B cell (primary cell): ENCODE measurements at places on chromosomes 16 and 17.
A peak's percentile ranks its signal among the peaks of the same experiment; 100 is the strongest.

GRCh38 chr17:28508211-28508724, 2.1 kb downstream of the FOXN1 start:
- H3K4me1 ChIP-seq: no peaks in the 10 kb centered on the region
- no peaks in the 10 kb centered on the region for H3K36me3 ChIP-seq
- H3K27ac ChIP-seq: no peak overlapping the region
- H3K27me3 ChIP-seq: no peaks in the 10 kb centered on the region
- no peak overlapping the region for H3K4me3 ChIP-seq

DNA sequence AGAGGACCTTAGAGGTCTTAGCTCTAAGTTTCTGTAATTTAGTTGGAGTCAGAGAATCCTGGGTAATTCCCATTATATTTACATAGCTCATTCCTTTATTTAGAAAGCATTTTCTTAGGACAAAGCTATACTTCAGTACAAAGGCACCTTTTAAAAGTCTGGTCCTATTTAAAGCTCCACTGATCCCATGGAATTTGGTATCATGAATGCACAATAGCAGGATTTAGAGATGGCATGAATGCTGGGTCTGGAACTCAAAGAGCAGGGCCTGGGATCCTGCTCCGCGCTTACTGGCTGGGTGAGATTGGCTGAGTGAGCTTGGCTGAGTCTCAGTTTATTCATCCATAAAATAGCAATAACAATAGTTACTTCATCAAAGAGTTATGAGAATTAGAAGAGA, 4.8 kb downstream of the KRT23 start:
- DNase-seq: no peak
- no peaks in the 10 kb centered on the region for H3K36me3 ChIP-seq
- H3K27me3 ChIP-seq: peaks cover 2% of the 10 kb centered on the region
- no peaks in the 10 kb centered on the region for H3K4me1 ChIP-seq
- H3K27ac ChIP-seq: no peak overlapping the region
- H3K4me3 ChIP-seq: no peak overlapping the region

GRCh38 chr17:42509409-42509808, 26.6 kb upstream of the NAGLU start:
- no peaks in the 10 kb centered on the region for H3K27me3 ChIP-seq
- peaks cover 12% of the 10 kb centered on the region for H3K4me1 ChIP-seq
- no peak for DNase-seq
- H3K27ac ChIP-seq: no peak overlapping the region
- no peaks in the 10 kb centered on the region for H3K36me3 ChIP-seq
- H3K4me3 ChIP-seq: no peak overlapping the region

DNA sequence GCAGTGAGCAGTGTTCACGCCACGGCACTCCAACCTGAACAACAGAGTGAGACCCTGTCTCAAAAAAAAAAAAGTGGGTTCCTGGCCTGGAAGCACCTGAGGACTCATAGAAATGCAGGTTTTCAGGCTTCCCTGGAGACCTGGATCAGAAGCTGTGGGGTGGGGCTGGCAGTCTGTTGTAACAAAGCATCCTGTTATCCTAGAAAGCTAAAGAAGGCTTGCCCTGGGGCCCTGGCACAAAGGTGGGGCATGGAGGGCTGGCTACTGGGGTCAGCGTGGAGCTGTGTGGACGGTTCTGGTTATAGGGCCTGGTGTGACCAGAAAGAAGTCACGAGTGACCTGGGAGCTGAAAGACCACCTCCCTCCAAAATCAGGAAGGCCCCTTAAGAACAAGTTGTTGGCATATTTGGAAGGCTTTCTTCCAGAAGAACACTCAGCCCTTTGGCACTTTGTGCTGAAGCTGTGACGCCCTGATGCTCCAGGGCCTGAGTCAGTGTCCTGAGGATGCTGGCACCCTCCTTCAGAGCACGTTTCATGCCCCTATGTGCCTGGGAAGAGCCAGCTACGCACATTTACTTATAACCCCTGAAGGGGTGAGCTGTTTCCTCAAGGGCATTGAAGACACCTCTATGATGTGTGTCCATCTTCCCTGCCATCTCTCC, 6.2 kb downstream of the CRISPLD2 start:
- H3K36me3 ChIP-seq: no peaks in the 10 kb centered on the region
- H3K27me3 ChIP-seq: no peaks in the 10 kb centered on the region
- H3K4me1 ChIP-seq: no peaks in the 10 kb centered on the region
- H3K27ac ChIP-seq: no peak overlapping the region

DNA sequence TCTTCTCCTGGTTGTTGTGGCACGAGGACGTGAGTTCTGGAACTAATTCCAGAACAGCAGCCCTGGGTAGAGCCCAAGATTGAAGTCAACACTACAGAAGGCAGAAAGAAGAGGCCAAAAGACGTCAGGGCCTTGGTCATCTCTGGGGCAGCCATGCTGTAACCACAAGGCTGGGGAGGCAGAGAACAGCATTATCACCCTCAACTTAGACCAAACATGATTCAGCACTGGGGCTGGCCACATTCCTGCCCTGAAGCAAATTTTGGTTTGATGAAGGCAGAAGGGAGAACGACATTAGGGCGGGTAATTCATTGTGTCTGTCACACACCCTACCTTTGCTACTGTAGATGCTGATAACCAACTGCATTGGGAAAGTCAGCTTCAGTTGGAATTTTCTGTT, 9.7 kb upstream of the ALOX15B start:
- H3K27me3 ChIP-seq: peaks cover 8% of the 10 kb centered on the region
- H3K36me3 ChIP-seq: no peaks in the 10 kb centered on the region
- no peak overlapping the region for H3K4me3 ChIP-seq
- H3K27ac ChIP-seq: no peak overlapping the region
- no peak for DNase-seq

GRCh38 chr16:72947379-72948237, 100.3 kb downstream of the ZFHX3 start:
- H3K27ac ChIP-seq: no peak overlapping the region
- no peak for DNase-seq
- H3K27me3 ChIP-seq: no peaks in the 10 kb centered on the region
- H3K4me3 ChIP-seq: no peak overlapping the region

DNA sequence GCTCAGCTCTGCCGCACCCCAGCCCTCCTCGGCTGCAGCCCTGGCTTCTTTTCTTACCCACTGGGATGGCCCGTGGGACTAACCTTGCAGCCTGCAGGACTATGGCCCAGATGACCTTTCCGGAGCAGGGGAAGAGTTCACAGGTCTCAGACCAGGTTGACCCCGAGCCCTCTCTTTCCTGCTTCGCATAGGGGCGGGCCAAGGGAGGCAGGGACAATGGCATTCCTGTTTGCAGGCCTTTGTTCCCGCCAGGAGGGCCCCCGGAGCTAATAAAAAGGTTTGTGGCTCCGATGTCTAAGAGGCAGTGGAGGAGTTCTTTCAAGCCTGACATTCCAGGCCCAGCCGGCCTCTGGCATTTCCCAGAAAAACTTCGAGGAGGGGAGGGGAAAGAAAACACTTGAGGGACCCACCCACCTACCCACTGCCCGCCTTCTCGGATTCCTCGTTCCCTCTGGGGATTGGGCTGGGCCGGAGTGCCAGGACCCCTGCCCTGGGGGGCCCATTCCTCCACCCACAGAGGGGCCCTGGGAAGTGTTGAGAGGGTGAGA, 5.8 kb upstream of the SOCS3 start:
- H3K4me1 ChIP-seq: peaks cover 20% of the 10 kb centered on the region
- no peak for DNase-seq
- no peaks in the 10 kb centered on the region for H3K27me3 ChIP-seq
- H3K27ac ChIP-seq: no peak overlapping the region
- H3K36me3 ChIP-seq: no peaks in the 10 kb centered on the region

DNA sequence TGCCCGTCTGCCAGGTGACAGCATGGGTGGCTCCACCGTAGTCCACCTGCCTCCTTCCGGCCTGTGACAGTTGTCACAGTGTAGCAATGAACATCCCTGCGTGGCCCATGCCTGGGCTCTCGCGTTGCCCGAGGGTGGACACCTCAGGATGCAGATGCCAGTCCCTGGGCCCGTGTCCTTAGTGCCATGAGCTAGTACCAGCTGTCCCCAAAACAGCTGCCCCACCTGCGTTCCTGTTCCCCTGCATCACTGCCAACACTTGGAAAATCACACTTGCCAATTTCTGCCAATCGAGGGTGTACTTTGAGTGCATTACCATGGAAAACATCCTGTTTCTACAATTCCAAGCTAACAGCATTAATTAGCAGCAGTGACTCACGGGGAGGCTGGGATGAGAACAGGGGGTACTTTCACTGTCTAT, 9.0 kb upstream of the C16orf95 start:
- no peak overlapping the region for H3K27ac ChIP-seq
- no peak for DNase-seq
- H3K4me3 ChIP-seq: no peak overlapping the region
- no peaks in the 10 kb centered on the region for H3K27me3 ChIP-seq

- H3K27me3 ChIP-seq: peaks cover 11% of the 10 kb centered on the region
- H3K4me1 ChIP-seq: peaks cover 6% of the 10 kb centered on the region
- no peak overlapping the region for H3K4me3 ChIP-seq
- H3K36me3 ChIP-seq: no peaks in the 10 kb centered on the region
These were observed 5.4 kb upstream of the CHRNE start for GRCh38 chr17:4908301-4908700.

DNA sequence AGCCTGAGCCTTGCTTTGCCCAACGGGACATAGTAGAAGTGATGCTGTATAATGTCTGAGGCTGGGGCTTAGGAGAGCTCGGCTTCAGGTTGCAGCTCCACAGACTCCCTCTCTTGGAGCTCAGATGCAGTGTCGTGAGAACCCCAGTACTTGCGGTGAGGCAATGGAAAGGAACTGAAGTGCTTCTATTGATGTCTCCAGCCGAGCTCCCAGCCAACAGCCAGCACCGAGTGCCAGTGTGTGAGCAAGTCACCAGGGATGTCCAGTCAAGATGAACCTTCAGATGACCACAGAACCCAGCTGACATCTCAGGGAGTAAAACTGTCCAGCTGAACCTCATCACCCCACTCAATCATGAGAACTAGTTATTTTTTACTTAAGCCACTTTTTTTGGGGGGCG, 268.1 kb downstream of the IRF8 start:
- no peaks in the 10 kb centered on the region for H3K36me3 ChIP-seq
- H3K4me3 ChIP-seq: no peak overlapping the region
- H3K4me1 ChIP-seq: no peaks in the 10 kb centered on the region
- no peak overlapping the region for H3K27ac ChIP-seq
- no peak for DNase-seq

DNA sequence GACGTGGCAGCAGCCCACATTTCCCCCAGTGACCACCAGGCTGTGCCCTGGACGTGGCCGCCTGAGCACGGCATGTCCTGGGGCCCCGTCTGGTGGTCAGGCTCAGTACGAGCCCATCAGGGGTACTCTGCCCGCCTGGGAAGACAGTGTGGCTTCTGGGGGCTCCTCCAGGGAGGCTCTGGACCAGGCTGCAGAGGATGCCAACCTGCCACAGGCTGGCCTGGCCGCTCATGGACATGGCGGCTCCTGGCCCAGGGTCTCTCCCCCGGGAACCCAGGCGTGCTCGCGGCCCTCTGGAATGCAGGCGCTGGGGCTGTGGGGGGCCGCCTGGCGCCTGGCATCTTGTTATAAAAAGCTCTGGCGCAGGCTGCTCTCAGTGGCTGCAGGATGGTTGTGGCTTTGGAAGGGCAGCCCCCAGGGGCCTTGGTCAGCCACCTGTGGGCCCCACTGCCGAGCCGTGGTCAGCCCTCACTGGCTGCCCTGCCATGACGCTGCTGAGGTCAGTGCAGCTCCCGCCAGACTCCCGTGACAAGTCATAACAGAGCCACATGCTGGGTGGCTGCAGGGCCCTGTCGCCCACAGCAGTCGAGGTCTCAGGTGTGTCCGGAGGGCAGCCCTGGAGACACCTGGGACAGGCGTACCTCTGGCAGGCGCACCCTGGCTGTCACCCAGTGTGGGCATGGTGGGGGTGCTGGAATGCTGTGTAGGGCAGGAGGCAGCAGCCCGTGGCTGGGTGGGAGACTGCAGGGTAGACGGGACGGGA, 15.0 kb downstream of the CENPX start:
- H3K4me1 ChIP-seq: no peaks in the 10 kb centered on the region
- no peak overlapping the region for H3K27ac ChIP-seq
- no peak for DNase-seq
- H3K36me3 ChIP-seq: no peaks in the 10 kb centered on the region

DNA sequence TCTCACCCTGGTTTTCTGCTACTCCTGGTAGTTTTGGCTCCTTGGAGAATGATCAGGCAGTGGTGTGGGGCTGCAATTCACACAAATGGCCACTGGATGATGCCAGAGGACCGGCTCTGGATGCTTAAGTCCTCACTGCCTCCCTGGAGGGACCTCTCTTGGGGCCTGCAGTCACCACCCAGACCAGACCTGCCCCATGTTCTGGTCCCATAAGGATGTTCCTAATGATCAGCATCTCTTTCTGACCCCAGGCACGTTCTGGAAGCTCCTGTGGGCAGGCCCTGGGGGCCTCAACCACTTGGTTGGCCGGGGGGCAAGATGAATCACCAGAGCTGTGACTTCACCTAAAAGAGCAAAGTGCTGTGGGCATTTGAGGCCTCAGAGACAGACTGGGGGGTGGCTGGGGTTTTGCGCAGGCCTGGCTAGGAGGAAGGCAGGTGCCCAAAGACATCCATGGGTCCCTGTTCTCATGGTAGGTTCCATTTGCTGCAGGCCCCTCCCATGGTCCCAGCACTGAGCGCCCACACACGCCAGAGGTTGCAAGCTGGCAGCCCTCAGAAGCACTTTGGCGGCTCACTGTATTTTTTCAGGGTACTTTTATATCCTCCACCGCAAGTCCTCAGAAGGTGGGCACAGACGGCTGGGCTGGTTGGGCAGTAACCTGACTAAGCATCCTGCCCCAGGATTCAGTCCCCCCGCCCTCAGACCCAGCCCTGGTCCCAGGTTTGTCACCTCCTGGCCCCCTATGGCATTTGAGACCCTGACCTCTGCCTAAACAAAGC, 53.2 kb downstream of the NT5M start:
- peak; percentile 79 for DNase-seq
- H3K27me3 ChIP-seq: no peaks in the 10 kb centered on the region
- no peak overlapping the region for H3K27ac ChIP-seq
- H3K4me1 ChIP-seq: peaks cover 3% of the 10 kb centered on the region
- H3K4me3 ChIP-seq: no peak overlapping the region

DNA sequence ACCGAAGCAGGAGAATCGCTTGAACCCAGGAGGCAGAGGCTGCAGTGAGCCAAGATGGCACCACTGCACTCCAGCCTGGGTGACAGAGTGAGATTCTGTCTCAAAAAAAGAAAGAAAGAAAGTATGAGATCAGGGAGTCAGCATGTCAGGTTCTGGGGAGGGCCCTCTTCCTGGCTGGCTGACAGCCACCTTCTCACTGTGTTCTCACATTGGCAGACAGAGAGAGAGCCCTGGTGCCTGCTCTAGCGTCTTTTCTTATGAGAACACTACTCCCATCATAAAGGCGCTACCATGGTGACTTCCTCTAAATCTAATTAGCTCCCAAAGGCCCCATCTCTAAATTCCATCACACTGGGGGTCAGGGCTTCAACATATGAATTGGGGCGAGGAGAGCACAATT, 27.6 kb upstream of the RBBP6 start:
- H3K36me3 ChIP-seq: no peaks in the 10 kb centered on the region
- no peaks in the 10 kb centered on the region for H3K27me3 ChIP-seq
- H3K4me3 ChIP-seq: no peak overlapping the region
- no peak overlapping the region for H3K27ac ChIP-seq

GRCh38 chr16:66651965-66652364, 44.6 kb downstream of the CMTM4 start:
- H3K4me1 ChIP-seq: peaks cover 5% of the 10 kb centered on the region
- no peaks in the 10 kb centered on the region for H3K36me3 ChIP-seq
- no peak overlapping the region for H3K4me3 ChIP-seq
- peaks cover 8% of the 10 kb centered on the region for H3K27me3 ChIP-seq

GRCh38 chr17:47708864-47709541, 15.0 kb downstream of the TBKBP1 start:
- no peaks in the 10 kb centered on the region for H3K36me3 ChIP-seq
- H3K4me3 ChIP-seq: no peak overlapping the region
- no peak overlapping the region for H3K27ac ChIP-seq
- peaks cover 58% of the 10 kb centered on the region for H3K4me1 ChIP-seq

GRCh38 chr17:29273924-29274323, 20.0 kb downstream of the NUFIP2 start:
- H3K4me1 ChIP-seq: peaks cover 5% of the 10 kb centered on the region
- H3K36me3 ChIP-seq: no peaks in the 10 kb centered on the region
- DNase-seq: no peak
- H3K27me3 ChIP-seq: no peaks in the 10 kb centered on the region
- no peak overlapping the region for H3K4me3 ChIP-seq
